ENCODE measurements at places on chromosomes 3 and 15.

DNA sequence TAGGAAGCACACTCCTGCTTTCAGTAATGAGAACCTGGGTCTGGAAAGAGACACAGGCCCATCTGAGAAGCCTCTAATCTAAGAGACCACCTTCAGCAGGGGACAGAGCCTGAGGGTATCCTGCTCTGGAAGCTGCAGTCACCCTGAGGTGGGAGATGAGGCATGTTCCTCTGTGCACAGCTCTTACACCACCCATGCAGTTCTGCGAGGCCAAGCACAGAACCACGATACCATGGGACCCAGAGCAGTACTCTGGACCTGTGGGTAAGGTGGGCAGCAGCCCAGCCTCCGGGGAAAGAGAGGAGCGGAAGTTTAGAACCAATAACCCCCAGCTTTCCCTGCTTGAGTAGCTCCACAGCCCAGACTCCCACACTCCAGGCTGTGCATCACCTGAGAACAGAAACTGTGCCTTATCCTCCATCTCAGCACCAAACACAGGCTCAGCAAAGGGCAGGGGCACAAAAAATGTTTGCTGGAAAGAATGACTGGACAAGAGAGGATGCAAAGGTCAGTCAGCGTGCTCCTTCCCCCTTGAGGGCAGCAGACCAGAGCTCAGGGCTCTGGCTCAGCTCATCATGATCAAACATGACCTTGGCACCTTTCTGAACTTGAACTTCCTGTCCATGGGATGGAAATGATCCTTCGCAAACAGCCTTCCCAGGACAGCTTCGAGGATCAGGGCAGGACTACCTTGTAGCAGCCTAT is 43.1 kb downstream of the RBPMS2 start:
- no peak for DNase-seq

GRCh38 chr3:184345317-184346144 is 8.1 kb downstream of the FAM131A start:
- DNase-seq = no peak

DNA sequence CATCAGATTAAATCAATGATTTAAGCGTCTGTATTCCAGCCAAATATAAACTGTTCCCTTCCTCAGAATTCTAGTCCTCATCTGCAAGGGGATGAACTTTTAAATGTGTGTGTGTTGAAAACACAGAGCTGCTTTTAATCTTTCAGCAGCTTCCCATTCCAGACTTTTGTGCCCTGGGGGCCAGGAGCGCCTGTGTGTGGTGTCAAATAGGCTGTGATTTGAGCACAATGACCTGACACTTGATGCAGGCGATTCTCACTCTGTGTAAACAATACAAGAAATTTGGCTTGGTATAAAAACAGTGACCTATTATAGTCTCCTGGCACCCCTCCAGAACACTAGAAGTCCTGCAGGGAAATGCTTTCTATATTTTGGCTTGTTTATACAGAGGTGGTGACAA is 274.6 kb upstream of the ROPN1 start:
- DNase-seq = no peak

DNA sequence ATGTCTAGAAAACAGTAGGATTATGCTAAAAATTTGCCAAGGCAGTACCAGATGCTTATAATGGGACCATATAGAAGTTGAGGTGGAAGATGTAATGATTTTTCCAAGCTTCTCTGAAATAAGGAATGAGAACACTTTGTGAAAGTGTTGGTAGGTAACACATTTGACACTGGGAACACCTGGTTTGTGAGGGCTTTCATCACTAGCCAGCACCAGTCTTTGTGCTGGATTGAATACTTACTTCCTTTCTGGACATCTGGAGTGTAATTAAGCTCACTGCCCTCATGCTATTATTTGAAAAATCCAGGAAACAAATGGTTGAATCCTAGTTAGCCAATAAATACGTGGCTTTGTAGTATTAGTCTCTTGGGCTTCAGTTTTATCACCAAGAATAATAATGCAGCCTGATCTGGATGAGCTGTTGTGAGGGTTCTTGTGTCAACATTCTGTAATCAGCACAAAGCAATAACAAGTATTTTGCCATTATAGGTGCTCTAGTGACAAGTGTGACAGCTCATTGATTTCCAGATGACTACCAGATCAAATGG is 12.9 kb downstream of the CCDC80 start:
- no peak for DNase-seq

- no peak for DNase-seq
Measured at GRCh38 chr3:1969281-1969680, 129.4 kb upstream of the CNTN4 start.

- DNase-seq = no peak
Measured at GRCh38 chr3:185187391-185187790, 34.5 kb upstream of the C3orf70 start.

DNA sequence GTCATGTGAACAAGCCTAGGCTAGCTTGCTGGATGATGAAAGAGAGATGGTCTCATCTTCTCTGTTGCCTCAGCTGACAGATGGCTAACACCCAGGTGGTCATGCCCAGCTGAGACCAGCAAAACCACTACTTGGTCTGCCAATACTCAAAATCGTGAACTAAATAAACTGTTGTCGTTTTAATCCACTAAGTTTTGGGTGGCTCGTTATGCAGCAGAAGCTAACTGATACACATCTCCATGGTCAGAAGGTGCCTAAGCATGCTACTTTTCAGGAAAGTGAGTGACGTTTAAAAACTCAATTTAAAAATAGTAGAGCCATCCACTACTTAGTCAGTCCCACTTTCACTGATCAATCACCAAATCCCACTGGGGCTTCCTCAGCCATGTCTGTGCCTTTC is 52.8 kb downstream of the CCR4 start:
- no peak for DNase-seq

- DNase-seq = no peak
Measured at GRCh38 chr15:55654561-55655031, 66.5 kb upstream of the PYGO1 start.

DNA sequence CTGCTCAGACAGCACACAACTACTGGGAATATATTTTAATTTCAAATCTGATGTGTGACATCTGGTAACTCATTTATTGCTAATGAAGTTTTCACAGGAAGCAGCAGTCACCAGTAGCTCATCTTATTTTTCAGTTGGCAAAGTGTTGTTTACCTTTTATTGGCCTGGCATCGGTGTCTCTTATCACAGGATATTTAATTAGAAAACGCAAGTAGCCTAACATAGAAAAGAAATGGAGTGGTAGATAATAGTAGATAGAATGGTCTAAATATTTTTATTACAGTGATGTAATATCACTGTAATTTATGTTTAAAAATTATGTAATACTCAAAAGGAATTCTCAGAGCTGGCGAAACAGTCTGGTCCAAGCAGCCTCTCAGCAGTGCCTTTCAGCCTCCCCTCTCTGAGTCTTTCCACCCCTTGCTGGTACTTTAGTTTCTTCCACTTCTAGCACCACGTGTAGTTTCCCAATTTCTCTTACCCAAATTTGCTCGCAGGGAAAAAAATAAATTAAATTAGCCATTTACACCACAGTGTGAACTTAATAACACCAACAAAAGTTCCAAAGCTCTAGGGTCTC is 31.9 kb downstream of the AGTR1 start:
- DNase-seq = no peak

DNA sequence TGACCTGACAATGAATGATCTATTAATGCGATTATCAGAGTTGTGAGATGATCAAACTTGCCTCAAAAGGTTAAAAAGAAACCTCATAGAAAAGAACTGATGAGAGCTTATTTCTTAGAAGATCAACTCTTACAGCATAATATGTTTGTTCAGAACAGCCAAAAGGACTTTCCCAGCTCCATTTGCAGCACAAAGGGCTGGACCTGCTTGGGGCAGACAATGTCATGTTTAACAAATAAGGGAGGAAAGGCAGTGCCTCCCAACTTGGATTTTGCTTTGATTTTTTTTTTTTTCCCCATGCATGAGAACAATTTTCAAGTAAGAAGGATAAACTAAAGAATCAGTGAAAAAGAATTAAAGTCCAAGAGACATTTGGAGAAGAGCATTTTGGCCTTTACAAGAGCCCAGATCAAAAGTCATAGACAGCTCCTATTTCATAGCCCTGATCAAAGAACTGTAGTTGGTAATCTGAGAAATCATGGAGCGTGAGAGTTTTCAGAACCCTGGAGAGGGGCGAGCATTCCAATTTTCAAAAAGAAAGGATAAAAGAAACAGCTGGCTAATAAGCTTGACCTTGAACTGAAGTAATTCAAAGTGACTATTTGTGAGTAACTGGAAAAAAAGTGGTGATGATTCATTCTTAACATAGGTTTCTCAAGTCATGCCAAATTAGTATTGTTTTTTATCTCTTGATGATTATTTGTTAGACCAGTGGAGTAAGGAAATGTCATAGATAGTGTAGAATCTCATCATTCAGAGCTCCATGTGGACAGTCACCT is 136.0 kb upstream of the CFAP20DC start:
- DNase-seq = no peak

- DNase-seq = no peak
Measured at GRCh38 chr3:57919987-57920386, 88.2 kb upstream of the FLNB start.
